ENCODE measurements at places on chromosomes 12 and 14. TPM values are rescaled to one million over a fixed set of nuclear protein-coding genes. Genes with fewer than 3 reads are reported as not detected.

The ULK1 gene
- total RNA-seq: 10.4 TPM

The CD163 gene
- total RNA-seq: not detected

The RNASE11 gene
- not detected for total RNA-seq

The KLRC2 gene
- not detected for total RNA-seq

The NTS gene
- total RNA-seq: 6.0 TPM

The OVCH1 gene
- total RNA-seq: 0.09 TPM

The NTF3 gene
- total RNA-seq: 0.09 TPM

The GZMH gene
- total RNA-seq: not detected

The LBHD2 gene
- total RNA-seq: not detected

The RAB15 gene
- 2.1 TPM for total RNA-seq

The NUP107 gene
- 21.3 TPM for total RNA-seq

The SLC8A3 gene
- total RNA-seq: 0.18 TPM

The CLMN gene
- total RNA-seq: 1.9 TPM

The TMEM63C gene
- 0.71 TPM for total RNA-seq

The NKX2-1 gene
- not detected for total RNA-seq

The CACNA2D4 gene
- total RNA-seq: 0.43 TPM

The DIO2 gene
- total RNA-seq: 14.1 TPM

The RIMBP2 gene
- total RNA-seq: 0.18 TPM

The INHBC gene
- total RNA-seq: not detected

The GPR84 gene
- not detected for total RNA-seq

The COL2A1 gene
- total RNA-seq: not detected

The MPHOSPH9 gene
- total RNA-seq: 28.5 TPM

The UNC119B gene
- 16.5 TPM for total RNA-seq

The SSTR1 gene
- total RNA-seq: 3.0 TPM

The VRTN gene
- total RNA-seq: not detected

The MYH6 gene
- not detected for total RNA-seq

The LMO3 gene
- 10.8 TPM for total RNA-seq

The TMEM119 gene
- 62.7 TPM for total RNA-seq

The PLEK2 gene
- total RNA-seq: 3.0 TPM

The PITPNM2 gene
- 4.6 TPM for total RNA-seq

The PLEKHA5 gene
- total RNA-seq: 43.7 TPM

The ZFHX2 gene
- 0.14 TPM for total RNA-seq

The C14orf39 gene
- not detected for total RNA-seq

The TBC1D30 gene
- total RNA-seq: 0.28 TPM

The PRKD1 gene
- total RNA-seq: 12.4 TPM

The VCPKMT gene
- total RNA-seq: 3.7 TPM

The KRT7 gene
- total RNA-seq: 16.1 TPM

The CNTN1 gene
- total RNA-seq: 0.65 TPM

The PTPN6 gene
- total RNA-seq: under 0.01 TPM

The KRT84 gene
- total RNA-seq: not detected

The NINJ2 gene
- total RNA-seq: 3.1 TPM

The GPX2 gene
- total RNA-seq: not detected

The NFATC4 gene
- 48.2 TPM for total RNA-seq

The ZDHHC22 gene
- total RNA-seq: not detected

The LRP1-AS gene
- not detected for total RNA-seq

The OASL gene
- 0.57 TPM for total RNA-seq

The PTPRB gene
- total RNA-seq: 0.55 TPM

The EPYC gene
- total RNA-seq: 0.09 TPM

The FGD4 gene
- 6.0 TPM for total RNA-seq

The SERPINA5 gene
- total RNA-seq: not detected

The SLC10A1 gene
- not detected for total RNA-seq

The ANO4 gene
- 2.4 TPM for total RNA-seq

The CLEC1A gene
- not detected for total RNA-seq

The HELB gene
- 2.6 TPM for total RNA-seq

The TRIM9 gene
- total RNA-seq: 0.18 TPM

The KRT74 gene
- not detected for total RNA-seq

The HOXC4 gene
- total RNA-seq: 0.09 TPM

The TOGARAM1 gene
- total RNA-seq: 13.1 TPM

The PTGER2 gene
- 6.6 TPM for total RNA-seq

The HHIPL1 gene
- 4.4 TPM for total RNA-seq

Measured in smooth muscle cell of bladder (primary cell).